ENCODE measurements at places on chromosomes 7 and 10.

DNA sequence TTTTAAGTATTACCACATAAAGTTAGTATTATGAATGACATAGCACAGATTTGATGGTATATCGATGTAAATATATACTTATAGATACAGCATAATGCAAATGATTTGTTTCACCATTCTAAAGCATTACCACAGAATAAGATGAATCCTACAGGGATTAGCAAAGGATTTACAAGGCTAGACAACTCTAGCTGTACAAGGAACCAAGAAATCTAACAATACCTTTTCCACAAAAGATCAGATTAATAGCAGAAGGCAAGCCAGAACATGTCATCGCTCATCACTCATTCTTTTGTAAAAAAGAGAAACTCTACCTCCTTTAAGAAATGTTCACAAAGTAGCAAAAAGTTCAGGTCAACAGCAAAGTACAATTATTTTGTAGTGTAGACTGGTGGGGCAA, 105.1 kb upstream of the ANK3 start:
- DNase-seq, result no peak

- DNase-seq, result no peak
Observed at GRCh38 chr10:35533565-35533964, 71.6 kb upstream of the GJD4 start.

- DNase-seq, result no peak
Observed at GRCh38 chr10:84026821-84027257, 112.5 kb upstream of the GHITM start.

DNA sequence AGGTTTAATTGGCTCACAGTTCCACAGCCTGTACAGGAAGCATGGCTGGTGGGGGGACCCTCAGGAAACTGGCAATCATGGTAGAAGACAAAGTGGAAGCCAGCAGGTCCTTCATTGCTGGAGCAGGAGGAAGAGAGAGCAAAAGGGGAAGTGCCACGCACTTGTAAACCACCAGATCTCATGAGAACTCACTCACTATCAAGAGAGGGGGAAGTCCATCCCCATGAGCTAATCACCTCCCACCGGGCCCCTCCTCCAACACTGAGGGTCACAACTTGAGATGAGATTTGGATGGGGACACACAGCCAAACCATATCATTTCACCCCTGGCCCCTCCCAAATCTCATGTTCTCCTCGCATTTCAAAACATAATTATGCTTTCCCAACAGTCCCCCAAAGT, 171.9 kb upstream of the CACNA2D1 start:
- no peak for DNase-seq

- no peak for DNase-seq
Observed at GRCh38 chr10:49609283-49610113, 612 bp upstream of the SLC18A3 start.

DNA sequence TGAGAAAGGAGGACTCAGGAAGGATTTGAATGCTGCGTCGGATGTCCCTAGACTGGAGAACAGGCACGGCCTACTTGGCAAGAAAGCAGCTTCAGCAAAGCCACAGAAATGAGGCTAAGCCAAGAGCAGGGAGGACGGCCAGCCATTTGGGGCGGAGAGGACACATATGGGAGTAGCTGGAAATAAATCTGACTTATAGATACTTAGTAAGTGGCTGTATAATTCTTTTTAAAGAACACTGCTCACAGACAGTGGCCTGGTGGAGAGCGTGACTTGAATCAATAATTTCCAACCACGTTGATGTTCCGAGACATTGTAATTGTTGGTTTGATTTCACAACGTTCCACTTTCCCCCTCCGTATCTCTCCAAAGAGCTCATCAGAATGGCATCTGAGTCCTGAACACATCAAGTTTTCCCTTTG, 67.7 kb upstream of the JCAD start:
- no peak for DNase-seq

DNA sequence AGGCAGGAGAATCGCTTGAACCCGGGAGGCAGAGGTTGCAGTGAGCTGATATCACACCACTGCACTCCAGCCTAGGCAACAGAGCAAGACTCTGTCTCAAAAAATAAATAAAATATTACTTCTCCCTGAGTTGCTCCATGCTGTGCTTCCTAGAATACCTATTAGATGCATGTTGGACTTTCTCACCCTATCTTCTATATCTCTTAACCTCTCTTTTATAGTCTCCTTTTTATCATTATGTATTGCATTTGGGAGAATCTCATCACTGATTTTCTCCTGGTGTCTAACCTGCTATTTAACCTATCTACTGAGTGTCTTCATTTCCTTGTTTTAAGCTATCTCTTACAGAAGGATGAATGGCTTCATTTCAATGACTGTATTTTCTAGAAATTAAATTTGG, 32.1 kb upstream of the NANOS1 start:
- DNase-seq, result no peak

DNA sequence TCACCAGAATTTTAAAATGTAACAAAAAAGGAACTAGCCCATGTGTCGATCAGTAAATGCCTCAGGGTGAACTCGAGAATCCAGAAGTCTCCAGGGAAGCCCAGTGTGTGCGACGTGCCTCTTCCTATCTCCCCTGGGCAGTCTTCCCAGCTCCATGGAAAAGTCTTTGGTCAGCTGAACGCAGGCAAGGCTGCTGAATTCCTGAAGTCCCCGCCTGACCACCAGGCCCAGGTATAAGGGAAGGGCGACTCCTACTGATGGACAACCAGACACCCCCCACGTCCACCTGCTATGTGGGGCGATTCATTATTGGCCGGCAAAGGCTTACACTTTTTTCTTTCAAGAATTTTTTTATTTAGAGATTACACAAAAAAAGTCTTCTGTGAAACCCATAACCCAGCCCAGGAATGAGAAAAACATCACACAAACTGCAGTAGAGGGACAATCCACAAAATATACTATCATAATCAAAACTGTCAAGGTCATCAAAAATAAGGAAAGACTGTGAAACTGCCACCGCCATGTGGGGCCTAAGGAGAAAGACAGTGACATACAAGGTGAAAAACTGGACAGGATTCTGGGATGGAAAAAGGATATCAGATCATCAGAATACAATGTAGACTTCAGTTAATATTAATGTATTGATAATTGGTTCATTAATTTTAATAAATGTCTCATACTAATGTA, 93.5 kb downstream of the CTBP2 start:
- DNase-seq, result no peak

DNA sequence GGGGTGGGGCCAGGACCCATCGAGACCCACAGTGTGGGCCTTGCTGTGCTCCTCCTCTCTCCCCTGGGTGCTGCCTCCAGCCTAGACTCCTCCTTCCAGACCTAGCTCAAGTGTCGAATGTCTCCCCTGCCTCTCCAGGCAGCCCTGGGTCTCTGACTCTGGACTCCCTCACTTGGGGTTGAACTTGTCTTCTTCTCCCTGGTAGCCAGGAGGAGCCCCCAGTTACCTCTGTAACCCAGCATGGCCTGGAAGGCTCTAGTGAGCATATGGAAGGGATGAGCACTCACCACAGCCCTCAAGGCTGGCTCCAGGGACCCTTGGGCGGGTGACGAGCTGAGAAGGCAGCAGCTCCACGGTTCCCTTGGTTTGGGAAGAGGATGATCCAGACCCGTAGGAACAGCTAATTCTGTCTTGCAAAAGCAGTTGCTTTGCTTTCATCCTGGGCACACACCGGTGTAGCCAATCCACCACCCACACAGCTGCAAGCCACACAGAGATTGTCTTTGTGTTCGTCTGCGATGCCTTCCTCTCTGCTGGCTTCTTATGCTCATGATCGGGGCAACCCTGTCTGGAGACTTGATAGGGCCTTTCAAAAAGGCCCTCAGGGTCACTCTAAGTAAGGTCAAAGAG, 52.3 kb upstream of the ANTXRL start:
- DNase-seq, result no peak

- DNase-seq, result no peak
Observed at GRCh38 chr10:63665670-63666134, 144.5 kb downstream of the REEP3 start.

Measured in NCI-H1092 (cell line).